ENCODE measurements at places on chromosomes 7 and 10.

DNA sequence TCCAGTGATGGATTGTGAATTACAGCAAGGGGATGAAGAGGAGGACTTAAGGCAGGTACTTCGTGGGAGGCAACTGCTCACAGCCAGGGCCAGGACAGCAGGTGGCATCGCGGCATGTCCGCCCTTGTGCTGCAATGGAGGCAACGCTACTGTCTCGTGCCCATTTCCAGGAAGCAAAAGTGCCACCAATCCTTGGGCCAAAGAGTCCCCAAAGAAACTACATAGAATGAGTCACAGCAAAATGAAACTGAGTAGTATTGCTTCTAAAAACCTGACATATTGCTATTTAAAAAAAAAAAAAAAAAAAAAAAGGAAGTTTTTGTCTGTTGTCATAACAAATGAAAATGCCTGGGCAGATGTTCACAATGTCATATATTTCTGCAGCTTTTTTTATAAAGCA is 46.6 kb downstream of the RSU1 start:
- DNase-seq, result no peak

- no peak for DNase-seq
These were observed 86.5 kb downstream of the ARMH3 start for GRCh38 chr10:101969412-101969922.

DNA sequence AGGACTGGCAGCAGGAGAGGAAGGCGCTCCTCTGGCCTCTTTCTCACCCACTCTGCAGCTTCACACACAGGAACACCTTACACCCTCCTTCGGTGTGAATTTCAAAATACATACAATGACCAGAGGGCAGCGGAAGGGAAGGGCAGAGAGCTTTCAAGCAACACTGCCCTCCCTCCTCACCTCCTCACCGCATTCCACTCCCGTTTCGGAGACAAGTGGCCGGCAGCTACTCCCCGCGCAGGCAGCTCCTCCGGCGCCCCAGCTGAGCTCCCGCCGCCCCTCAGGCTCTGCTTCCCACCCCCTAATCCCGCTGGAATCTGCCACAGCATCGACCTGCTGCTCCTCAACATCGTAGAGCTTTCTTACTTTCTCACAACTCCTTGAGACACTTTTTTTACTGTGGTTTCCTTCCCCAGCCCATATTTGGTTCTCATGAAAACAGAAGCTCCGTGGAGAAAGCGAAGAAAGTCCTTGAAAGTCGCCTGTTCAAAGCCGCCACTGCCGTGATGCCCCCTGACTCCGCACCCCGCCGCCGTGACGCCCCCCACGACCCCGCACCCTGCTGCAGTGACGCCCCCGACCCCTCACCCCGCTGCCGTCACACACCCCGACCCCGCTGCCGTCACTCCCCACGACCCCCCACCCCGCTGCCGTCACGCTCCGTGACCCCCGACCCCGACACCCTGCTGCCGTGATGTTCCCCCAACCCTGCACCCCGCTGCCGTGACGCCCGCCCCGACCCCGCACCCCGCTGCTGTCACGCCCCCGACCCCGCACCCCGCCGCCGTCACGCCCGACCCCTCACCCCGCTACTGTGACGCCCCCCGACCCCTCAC is 14.6 kb upstream of the GPER1 start:
- DNase-seq, result no peak

DNA sequence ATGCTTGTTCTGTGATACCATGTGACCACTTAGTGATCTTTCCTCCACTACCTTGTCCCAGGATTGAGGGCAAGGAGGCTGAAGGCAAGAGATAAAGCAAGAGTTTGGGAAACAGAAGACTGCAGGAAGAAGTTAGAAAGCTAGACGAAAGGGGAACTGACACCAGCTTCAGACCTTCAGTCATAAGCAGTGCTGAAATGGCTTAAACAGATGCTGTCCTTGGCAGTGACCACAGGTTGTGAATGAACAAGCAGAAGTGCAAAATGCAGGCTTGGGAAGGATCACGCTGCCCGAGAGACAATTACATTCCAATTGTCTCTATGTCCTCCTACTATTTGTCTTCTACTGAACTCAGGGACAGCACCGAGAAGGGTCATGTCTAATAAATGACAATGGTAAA is 704.9 kb upstream of the AUTS2 start:
- no peak for DNase-seq

DNA sequence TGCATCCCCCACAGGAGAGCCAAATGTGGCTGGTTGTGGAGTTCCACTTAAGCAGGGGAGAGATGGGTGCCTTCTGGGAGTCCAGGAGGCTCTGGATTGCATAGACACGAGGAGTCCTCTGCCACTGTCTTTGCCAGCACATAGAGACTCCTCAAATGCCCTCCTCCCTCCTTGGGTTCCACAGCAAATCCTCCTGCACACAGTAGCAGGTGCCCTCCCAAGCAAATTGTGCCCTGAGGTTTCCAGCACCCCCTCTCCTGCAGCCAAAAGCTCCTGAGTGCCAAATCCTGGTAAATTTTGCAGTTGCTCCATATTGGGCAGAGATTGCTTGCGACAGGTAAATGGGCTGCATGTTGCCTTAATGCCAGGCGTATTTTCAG is 5.8 kb downstream of the EVX1 start:
- DNase-seq, result no peak

- no peak for DNase-seq
These were observed 125.7 kb upstream of the CDK1 start for GRCh38 chr10:60652628-60653027.

DNA sequence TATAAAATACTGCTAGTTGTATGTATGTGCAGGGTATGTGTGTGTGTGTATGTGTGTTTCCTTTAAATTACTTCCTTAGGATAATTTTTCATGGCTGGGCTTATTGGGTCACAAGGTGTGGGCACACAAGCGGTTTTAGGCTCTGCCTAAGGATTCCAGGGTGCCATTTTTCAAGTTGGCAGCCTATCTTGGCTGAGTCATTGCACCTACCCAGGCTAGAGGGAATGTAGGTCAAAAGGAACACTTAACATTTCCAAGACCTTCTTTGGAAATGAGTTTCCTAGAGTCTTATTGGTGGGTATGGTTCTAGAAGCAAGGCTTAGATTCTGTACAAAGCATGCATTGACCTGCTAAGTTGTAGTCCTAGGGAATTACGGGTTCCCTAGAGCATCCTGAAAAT is 642.1 kb downstream of the LRMDA start:
- no peak for DNase-seq

- no peak for DNase-seq
These were observed 194.1 kb upstream of the FRMD4A start for GRCh38 chr10:14524691-14525324.

DNA sequence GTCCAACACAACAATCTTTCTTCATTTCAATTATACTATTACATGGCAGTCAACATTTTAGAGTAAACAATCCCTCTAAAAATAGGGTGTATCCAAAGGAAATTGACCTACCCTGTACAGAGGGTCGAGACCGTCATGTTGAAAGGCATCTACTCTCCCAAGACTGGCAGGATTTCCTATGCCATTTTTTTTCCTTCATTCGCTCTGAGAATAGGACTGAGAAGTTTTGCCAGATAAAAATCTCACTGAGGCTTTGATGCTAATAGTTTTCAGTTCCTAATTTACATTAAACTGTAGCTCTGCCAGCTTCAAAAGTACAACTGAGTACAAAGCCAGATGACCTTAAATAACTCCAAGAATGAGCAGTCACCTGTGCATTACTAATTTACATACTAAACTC is 84.5 kb upstream of the SEMA3C start:
- no peak for DNase-seq

GRCh38 chr7:148665221-148665620 is 33.5 kb upstream of the CUL1 start:
- no peak for DNase-seq

All from DMS79 treated with DMSO at 0.1 percent for 48 hours (cell line).